Urothelium cell line (cell line): ENCODE measurements at places on chromosomes 2 and 18.

- no peak for DNase-seq
These were observed 79.6 kb downstream of the SUMO1 start for GRCh38 chr2:202158796-202159195.

DNA sequence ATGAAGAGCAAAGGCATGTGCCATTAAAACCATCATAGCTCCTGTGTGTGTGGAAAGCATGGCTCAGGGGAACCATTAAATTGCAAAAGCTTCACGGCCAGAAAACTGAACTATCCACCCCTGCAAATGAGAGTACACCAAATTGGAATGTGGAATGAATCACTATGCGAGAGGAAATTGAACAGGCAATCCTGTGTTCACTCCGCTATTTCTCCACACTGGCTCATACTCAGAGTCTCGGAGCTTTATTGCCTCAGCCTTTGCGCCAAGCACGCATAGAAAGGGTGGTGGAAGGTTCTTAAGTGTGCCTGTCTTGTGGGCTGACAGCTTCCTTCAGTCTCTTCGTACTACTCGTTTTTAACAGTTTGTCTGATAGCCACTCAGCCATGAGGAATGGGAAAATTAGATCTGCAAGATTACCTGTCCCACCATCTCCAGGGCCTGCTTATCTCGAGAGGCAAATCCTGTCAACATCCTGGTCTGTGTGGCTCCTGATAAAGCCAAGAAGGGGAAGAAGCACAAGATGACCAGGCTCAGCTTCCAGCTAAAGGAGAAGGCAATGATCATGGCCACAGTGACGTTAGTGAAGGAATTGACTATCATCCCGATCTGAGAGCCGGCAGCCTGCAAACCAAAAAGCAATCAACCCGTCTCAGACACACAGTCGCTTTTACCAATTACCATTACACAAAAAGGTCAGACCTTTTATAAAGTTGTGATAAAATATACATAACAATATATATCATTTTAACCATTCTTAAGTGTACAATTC is 34.9 kb downstream of the G6PC2 start:
- DNase-seq = peak; percentile 43

- no peak for DNase-seq
These were observed 584.0 kb downstream of the SATB2 start for GRCh38 chr2:198873503-198874471.

DNA sequence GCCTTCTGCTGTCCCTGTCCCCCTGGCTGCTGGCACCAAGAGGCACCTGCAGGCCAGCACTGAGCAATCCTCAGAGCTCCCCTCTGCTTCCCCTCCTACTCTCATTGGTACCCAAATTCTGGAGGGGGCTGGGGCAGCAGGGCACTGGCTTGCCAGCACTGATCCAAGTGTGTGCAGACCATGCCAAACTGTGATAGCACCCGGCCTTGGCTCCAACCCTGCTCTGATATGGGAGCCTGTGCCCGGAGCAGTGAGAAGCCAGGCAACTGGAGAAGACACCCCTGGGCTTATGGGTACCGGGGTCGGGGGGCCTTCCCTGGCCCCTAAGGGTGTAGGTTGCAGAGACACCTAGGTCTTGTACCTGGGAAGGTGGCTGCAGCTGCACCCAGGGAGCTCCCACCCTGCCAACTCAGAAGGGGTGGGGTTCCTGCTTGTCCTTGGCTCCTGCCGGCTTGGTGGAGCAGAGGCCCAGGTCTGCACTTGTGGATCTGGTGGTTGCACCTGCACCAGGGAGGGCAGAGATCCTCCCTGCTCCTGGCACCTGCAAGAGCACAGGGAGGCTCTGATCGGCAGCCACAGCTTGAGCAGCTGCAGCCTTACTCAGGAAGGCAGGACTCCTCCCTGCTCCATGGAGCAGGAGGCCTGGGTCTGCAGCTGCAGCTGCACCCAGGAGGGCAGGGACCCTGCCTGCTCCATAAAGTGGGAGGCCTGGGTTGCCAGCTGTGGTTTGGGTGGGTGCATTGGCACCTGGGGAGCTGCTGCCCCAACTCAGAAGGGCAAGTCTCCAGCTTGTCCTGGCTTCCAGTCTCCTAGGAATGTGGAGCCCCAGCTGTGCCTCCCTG is 96.3 kb downstream of the BCL2L11 start:
- no peak for DNase-seq

- peak; percentile 79 for DNase-seq
These were observed 31.7 kb downstream of the LPIN2 start for GRCh38 chr18:2981212-2981728.

- no peak for DNase-seq
These were observed 146.6 kb downstream of the MEIS1 start for GRCh38 chr2:66581339-66582103.

DNA sequence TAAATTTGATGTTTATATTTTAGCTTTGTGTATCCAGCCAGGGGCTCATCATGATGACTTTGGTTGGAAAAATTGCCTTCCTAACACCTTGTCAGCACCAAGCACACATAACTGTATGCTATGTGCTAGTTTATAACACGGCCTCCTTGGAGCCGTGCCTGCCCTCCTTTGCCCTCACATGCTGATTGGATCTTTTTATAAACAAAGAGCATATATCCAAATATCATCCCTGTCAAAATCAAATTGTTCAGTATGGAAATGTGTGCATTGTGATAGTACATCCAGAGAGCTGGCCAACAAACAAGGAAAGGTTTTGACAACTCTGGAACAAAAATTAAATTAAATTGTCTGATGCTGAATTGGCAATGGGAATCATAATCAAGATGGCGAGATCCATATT is 241.5 kb downstream of the DCDC2C start:
- no peak for DNase-seq

DNA sequence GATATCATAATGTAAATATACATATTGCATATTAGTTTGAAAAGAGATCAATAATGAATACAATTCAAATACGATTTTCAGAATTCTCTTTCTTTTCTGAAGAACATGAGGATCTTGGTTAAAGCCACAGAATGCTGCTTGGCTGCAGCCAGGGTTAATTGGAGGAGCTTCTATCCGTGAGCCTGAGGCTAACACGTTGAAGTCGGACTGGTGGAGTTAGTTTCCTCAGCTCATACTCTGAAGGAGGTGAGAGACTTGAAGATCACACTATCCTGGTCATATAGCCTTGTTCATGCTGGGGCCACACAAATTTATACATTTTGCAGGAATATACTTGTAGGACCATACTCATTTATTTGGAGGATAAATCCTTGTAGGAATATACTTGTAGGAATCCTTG is 335.8 kb downstream of the TRIB2 start:
- DNase-seq = no peak

DNA sequence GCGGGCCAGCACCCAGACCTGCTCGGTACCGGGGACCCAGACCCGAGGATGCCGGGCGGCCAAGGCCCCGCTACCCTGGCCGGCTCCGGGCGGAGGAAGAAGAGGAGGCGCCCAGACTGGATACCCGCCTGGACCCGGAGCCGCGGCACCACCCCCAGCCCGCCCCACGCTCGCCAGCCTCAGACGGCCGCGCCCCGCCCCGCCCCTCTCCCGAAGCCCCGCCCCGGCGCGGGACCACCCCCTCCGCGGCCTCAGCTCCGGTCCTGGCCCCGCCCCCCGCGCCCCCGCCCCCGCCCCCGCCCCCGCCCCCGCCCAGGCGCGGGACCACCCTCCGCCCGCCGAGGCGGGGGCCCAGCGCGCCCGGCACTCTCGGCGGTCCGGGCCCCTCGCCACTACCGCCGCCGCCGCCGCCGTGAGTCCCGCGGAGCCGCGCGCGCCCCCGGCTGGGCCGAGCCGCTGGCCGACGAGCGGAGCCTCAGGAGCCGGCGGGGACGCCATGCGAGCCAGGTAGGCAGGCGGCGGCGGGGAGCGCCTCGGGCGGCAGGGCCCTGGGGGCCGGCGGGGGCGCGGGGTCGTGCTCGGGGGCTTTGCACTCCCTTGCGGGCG is at the start of gene SH3BP4:
SH3BP4 (plus strand) TSS at position 354 of the 606 bp plus-strand sequence. CDS start 82,986 bp downstream, outside the sequence.
- DNase-seq = peak; percentile 96

- DNase-seq = no peak
These were observed 1.9 kb downstream of the MAP4K3 start for GRCh38 chr2:39435234-39435633.

DNA sequence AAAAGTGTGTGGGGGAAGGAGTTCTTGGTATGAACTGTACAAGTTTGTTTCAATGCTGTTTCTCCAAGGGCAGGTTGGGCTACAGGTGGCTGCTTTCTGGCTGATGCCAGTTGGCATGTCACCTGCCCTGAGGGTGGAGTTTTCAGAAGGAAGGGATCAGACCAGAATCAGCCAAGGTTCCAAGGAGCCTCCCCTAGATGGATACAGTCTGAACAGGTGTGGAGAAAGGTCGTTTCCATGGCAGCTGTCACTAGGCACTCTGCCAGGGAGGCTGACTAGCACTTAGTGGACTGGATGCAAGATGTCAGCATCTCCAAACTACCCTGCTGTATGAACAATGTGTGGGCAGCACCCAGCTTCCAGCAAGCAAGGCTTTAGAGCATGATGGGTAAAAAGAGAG is 444.4 kb upstream of the HNRNPA3 start:
- DNase-seq = no peak
